ENCODE measurements at places on chromosomes 1 and 21.

- DNase-seq: no peak
These were observed 29.3 kb upstream of the PCP4 start for GRCh38 chr21:39837861-39838359.

- peak; percentile 95 for DNase-seq
These were observed 236.5 kb upstream of the JUN start for GRCh38 chr1:59020151-59020997.

GRCh38 chr1:197268012-197268411, at the start of gene CRB1:
Gene CRB1 (plus strand): TSS chr1:197268252. CDS start chr1:197268413, 161 bp downstream.
- no peak for DNase-seq

GRCh38 chr1:163071405-163072255, 2.5 kb downstream of the RGS4 start:
- DNase-seq: peak; percentile 27

DNA sequence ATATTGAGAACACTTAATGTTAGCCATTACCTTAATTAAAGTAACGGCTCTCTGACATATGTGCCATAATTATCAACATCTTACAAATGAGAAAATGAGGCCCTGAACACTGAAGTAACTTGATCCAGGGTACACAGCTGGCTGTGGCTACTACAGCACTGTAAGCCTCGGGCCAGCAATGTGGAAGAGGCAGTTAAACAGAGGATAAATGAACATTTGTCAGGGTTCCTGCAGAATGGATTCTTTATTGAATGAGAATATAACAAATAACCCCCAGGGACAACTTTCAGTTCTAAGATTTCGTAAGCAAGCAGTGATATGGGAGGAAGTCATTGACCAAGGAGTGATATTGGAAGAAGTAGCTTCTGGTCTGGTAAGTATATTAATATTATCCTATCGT, 70.5 kb upstream of the SCYL3 start:
- no peak for DNase-seq

- DNase-seq: no peak
These were observed 1967.4 kb downstream of the NCAM2 start for GRCh38 chr21:22965455-22966135.

- peak; percentile 44 for DNase-seq
These were observed 4.5 kb downstream of the TMEM125 start for GRCh38 chr1:43274125-43274803.

DNA sequence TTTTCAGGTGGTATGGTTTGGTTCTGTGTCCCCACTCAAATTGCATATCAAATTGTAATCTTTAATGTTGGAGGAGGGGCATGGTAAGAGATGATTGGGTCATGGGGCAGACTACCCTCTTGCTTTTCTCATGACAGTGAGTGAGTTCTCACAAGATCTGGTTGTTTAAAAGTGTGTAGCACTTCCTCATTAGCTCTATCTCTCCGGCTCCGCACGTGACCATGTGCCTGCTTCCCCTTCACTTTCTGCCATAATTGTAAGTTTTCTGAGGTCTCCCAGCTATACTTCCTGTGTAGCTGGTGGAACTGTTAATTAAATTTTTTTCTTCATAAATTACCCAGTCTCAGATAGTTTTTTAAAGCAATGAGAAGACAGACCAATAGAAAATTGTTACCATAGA, 843.2 kb downstream of the AMY1C start:
- no peak for DNase-seq

DNA sequence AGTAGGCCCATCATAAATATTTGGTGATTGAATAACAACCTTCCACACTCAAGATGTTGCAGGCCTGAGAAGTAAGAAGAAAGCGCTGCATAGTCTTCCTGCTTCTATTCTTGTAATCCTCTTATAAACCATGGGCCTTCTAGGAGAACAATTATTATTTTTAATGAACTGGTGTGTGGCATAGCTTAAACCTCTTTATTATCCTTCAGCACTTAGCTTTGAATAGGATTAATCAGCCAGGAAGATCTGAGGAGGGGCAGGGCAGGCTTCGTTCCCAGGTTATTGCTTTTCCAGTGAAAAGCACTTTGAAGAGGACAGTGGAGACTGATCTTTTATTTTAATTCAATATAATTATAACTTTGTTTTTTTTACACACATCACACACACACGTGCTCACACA, 42.3 kb downstream of the KIF26B start:
- no peak for DNase-seq

DNA sequence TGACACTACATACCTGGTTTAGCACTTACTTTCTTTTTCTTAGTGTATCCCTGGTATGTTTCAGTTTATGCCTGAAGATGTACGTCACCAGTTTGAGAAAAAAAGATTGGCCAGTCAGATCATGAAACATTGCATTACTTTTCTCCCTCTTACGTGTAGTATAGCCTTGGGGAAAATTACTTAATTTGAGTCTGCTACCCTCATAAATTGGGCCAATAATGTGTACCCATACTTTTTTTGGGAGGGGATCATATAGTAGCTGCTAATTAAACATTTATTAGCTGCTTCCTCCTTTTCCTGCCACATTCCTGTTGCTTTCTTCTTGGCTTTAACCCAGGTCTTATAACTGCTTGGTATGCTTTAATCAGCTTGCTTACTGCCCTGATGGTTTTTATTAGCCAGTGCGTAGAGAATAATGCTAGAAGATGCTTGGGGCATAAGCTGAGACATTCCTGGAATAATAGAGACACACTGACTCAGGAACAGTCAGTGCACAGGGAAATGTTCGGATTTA, 32.1 kb downstream of the RABGAP1L start:
- no peak for DNase-seq

GRCh38 chr1:177591155-177591554, 378.7 kb downstream of the SEC16B start:
- DNase-seq: no peak

DNA sequence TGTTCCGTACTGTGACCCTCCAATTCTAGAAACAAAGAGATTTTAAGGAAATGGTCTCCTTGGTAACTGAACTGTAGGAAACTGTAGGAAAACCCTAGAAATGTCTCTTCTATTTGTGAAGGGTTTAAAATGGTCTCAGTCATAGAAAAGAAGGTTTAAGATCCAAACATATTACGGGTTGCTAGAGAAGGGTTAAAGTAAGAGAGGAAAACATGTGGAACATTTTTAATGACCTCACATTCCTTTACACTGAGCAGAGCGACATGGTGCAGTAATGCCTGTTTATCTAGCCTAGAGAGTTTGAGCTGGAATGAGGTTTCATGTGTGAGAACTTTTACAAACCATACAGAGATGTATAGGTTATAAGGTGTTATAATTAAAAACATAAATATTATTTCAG, 36.9 kb upstream of the C1orf105 start:
- no peak for DNase-seq

DNA sequence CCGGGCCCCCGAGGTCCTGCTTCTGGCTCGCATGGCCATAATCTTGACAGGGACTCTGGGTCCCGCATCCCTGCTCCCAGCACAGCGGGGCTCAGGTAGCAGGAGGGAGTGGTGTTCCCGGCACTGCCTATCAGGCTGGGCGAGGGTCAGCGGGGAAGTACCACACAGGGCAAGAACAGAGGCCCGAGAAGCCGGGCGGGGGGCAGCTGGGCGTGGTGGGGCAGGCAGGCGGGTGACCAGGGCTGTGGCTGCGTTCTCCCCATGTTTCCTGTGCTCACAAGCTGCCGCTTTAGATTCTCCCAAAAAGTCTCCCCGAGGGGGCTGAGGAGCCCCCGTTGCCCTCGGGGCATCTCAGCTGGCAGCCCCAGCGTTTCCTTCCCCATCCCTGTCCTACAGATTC, 18.3 kb downstream of the ATAD3B start:
- DNase-seq: no peak

DNA sequence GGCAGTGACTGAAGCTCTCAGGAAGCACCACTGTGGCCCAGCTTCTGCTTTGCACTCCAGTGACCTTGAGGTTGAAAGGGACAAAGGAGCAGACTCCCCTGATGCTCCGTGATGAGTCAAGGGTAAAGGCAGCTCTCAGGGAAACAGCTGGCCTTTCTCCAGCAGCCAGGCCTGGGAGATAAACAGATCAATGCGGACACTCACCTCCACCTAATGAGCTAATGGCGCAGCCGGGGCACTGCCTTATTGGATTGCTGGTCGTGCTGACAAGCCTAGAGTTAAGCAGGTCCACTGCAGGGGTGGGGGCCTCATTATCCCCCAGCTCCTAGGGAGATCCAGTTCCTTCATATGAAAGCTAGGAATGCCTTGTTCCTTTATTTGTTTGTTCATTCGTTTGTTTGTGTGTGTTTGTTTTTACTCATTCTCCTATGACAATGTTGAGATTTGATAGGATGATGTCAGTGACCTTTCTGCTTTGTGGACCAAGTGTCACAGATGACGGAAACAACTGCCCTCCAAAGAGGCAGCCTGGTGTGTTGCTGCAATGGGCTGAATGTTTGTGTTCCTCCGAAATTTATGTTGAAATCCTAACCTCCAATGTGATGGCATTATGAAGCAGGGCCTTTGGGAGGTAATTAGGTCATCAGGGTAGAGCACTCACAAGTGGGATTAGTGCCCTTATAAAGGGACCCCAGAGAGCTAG, 141.4 kb upstream of the BEND5 start:
- no peak for DNase-seq

GRCh38 chr1:14598007-14598497, 433 bp upstream of the KAZN start:
- no peak for DNase-seq

DNA sequence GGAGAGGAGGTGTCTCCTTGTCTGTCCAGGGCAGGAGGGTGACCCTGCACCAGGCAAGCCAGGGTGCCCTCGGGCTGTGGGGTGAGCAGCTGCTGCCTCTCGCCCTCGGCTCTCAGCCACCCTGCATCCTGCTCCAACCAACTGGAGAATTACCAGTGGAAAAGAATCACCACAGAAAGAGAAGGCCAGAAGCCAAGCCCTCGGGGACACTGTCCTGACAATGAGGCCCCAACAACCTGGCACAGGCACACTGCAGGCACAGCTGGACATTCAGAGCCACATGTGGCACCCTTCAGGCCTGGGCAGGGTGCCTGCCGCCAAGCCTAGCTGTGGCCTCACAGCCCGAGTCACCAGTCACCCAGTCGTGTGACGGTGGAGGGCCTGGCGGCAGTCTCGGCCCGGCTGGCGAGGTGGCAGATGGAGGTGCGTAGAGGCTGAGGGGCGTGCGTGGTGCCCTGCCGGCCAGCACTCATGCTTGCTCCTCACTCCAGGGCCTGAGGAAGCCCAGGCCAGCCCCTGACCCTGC, 12.0 kb downstream of the MEGF6 start:
- DNase-seq: no peak

DNA sequence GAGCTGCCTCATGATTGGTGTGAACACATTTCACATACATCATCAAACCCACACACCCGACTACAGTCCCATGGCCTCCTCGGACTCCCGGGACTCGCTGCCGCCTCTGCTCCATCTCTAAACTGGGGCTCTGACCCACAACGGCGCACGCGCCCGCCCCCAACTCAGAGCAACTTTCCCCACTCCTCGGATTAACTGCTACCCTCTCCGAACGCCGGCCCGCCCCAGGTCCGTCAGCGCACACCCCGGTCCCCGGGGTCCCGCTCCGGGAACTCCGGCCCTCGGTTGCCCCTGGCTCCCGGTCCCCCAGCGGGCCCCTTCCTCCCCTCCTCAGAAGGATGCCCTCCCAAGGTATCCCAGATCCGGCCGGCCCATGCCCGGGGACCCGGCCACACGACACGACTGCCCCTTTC, 740 bp downstream of the DSTYK start:
- peak; percentile 36 for DNase-seq

DNA sequence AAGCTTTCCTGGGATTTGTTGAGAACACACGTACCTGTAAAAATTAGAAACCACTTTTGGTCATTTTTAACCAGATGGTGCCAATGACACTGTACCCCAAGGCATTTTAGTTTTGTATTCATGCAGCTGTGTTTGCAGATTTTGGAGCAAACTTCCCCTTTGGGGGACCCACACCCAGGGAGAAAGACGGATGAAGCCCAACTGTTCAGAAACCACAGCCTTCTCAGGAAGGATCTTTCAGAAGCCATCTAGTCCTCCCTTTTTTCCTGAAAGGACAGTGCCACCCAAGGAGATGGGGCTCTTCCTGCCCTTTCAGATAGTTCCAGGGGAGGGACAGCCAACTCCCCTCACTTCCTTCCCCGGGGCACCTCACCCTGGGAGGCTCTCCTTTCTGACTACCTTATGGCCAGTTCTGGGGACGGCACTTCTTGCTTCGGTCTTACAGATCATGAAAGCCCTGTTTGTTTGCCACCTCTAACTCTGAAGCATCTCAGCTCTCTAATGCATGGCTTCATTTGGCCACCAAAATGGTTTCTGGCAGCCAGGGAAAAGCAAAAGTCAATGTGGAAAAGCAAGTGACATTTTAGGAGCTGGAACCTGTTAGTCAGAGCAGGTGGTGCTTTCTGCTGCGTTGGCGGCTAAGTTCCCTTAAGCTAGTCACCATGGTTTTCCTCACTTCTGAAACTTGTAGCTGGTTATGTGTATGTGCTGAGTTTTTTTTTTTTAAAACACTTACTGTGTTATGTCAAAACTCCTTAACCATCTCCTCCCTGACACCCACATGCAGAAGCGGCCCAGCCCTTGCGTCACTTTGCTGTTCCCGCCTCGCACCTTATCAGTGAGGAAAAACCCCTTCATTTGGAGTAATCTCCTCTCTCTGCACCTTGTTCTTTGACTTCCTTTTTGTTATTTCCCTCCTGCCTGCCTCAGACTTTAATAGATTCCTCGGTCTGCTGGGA, 10.1 kb downstream of the TMCC2 start:
- peak; percentile 83 for DNase-seq

GRCh38 chr1:151756291-151756690, 7.0 kb downstream of the MRPL9 start:
- peak; percentile 25 for DNase-seq

GRCh38 chr1:33714421-33714820, 149.5 kb upstream of the HMGB4 start:
- no peak for DNase-seq

DNA sequence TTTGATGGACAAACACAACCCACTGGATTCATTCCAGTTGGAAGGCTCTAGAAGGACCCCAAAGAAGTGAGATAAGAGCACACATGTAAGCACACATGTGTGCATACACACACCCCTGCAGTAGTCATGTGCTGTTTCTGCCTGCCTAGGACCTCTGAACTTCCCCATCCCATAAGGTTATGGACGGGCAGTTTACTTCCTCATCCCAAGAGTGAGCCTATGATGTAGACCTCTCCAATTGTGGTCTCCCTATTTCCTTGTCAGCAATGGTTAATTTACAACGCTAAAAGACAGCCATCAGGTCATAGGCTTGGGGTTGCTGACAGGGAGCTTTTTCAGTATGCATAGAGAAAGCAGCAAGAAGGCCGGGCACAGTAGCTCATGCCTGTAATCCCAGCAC, 15.4 kb upstream of the ADAR start:
- peak; percentile 79 for DNase-seq
